ENCODE measurements at places on chromosomes 7 and 10.

DNA sequence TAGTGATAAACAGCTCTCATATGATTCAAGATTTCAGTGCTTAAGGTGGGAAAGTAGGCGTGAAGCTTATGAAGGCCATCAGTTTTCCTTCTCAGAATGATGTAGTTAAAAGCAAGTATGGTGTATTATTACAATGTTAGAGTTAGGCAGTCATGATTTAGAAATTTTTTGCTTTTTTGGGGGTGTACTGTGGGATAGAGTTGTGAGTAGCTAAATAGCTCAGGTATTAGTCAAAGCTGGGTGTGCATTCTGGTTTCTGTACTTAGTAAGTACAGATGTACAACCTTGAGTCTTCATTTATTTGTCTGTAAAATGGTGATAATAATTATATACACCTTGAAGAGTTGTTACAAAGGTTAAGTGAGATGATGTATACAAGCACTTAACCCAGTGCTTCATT lies 52.2 kb downstream of the R3HCC1L start:
- DNase-seq: no peak

GRCh38 chr10:8006274-8006999 lies 48.1 kb upstream of the GATA3 start:
- DNase-seq: no peak

DNA sequence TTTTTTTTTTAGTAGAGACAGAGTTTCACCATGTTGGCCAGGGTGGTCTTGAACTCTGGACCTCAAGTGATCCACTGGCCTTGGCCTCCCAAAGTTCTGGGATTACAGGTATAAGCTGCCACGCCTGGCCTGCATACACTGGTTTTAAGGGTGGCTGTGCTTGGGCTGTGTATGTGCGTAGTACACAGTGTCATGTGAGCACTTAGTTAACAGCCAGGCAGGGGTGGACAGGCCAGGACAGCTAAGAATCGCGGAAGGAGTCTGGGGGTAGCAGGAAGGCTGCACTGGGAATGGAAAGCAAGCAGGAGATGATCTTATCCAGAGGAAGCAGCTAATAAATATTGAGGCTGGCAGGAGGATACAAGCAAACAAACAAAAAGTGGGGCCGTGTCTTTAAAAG lies 380.0 kb upstream of the GALNT17 start:
- DNase-seq: no peak

- DNase-seq: no peak
Measured at GRCh38 chr7:128155100-128155740, 85.9 kb upstream of the LEP start.

DNA sequence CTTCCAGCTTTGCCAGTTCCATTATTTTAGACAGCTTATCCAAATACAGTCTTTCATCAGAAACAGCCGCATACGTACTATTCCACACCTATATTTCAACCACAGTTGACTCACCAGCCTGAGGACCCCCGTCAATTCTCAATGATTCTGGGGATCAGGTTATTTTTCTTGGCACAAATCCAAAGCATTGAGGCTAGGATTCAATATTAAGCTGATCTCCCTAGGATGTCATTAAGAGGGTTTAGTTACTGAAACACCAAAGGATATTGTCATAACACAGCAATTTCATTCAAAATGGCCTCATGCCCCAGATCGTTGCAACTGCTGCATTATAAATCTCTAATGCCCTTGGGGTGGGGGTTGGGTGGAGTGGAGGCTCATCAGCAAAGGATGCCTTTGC lies 214.6 kb downstream of the PTEN start:
- DNase-seq: no peak

GRCh38 chr10:110324805-110325280 lies 20.1 kb upstream of the SMNDC1 start:
- DNase-seq: no peak

DNA sequence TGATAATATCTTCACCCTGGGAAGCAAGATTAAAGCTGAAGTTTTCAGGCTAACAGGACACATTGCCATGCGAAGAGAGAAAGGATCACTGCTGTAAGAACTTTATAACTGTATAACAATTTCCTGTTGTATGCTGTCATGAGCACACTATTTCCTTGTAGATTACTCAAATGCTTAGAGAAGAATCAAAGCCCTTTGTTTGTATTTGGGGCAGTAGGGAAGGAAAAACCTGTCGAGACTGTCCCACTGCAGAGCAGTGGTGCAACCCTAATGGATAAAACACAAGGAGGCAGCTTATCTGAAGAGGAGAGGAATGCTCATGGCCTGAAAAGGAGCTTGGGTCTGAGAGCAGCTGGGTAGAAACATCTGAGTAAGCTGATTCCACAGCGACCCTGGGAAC lies 327.7 kb upstream of the NPSR1 start:
- no peak for DNase-seq

DNA sequence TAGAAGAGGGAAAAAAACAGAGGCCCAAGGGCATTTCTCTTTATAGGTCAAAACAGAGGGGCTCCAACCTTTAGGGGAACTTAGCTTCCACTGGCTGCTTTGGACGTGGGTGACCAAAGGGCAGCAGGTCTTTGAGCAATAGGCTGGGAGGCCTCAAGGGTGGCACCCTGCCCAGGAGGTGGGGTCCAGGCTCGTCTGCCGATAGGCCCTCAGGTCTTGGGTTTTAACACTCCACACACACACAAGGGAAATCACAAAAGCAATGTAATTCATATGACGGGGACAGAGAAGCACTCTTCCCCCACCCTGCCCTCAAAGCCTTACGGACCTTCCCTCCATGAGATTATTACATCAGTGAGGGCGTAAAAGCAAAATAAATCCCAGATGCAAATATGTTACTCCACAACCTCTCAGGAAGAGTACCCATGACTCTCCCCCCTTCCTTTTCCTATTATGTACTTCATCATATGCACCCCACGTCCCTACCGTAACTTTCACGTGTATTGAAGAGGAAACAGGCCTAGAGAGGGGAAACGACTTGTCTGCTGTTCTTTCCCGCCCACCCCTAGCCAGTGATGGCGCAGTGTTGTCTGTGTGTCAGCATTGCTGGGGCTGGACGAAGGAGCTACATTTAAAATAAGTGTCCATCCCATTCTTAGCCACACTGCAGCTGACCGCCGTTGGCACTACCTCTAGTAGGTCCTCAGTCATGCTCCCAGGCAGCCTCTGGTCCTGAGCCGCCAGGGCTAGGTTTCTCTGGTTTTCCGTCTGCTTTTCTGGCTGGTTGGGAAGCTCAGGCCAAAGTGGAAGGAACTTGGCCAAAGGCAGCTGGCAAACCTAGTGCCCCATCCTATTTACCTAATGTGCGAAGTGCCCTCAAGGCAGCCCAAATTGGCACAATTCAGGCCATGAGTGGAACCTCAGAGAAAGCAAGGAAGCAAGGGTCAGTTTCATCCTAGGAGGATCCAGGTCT lies 2.1 kb downstream of the PCBD1 start:
- DNase-seq: no peak

GRCh38 chr7:101140339-101140699 lies 13.4 kb downstream of the SERPINE1 start:
- DNase-seq: no peak

DNA sequence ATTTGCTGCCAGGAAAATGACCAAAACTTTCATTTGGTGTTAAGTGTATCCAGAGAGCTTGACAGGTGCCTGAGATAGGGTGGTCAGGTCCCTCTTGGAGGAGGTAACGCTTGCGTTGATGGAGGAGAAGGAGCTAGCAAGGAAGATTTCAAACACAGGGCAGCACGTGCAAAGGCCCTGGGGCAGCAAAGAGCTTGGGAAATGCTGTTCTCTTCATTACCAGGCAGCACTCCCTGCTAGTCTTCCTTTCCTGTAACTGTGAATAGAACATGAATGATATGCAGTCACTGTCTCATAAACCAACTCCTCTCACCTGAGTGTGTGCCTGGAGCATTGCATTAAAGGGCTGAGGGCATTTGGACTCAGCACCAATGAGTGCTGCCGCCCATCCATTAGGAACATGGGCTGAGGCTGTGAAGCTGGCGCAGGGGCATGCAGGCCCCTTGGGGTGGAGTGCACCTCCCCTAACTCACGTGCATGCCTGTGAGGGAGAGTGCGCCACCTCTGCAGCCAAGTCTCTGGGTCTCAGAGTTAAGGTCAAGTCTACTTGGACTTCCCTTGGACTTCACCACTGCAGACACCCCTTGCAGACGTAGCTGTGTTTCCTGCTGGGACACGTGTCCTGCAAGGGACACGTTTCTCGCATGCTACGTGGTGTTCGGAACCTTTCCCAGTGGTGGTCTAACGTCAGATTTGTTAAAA lies 136.8 kb downstream of the PAXIP1 start:
- DNase-seq: no peak

DNA sequence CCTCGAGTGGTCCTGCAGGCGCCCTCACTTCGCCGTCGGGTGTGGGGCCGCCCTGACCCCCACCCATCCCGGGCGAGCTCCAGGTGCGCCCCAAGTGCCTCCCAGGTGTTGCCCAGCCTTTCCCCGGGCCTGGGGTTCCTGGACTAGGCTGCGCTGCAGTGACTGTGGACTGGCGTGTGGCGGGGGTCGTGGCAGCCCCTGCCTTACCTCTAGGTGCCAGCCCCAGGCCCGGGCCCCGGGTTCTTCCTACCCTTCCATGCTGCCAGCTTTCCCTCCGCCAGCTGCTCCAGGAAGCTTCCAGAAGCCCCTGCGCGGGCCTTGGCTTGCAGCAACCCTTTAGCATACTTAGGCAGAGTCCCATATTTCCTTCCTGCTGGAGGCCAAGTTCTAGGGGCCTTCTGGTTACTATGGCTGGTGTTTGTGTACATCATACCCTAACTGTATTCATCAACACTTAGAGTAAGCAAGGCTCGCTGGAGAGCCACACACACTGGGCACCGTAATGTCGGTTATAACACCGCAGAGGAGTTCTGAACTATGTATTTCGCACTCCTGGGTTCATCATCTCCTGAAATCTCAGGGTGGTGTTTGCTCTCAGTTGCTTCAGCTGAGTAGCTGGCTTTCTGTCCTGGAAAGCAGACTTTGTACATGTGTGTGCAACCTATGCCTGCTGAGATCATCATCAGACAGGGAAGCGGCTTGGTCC lies 471 bp downstream of the MGMT start:
- no peak for DNase-seq

Measured in stimulated activated CD8-positive, alpha-beta memory T cell treated with anti-CD3 and anti-CD28 coated beads, Interleukin-4, amount 100 ng/mL, for 4 hours (primary cell).